ENCODE measurements at places on chromosomes 1 and 21.
A peak's percentile ranks its signal among the peaks of the same experiment; 100 is the strongest.

GRCh38 chr1:11797525-11798216 is 8.1 kb downstream of the MTHFR start:
- DNase-seq = no peak

GRCh38 chr1:186386725-186387383 is 11.2 kb downstream of the ODR4 start:
- no peak for DNase-seq

DNA sequence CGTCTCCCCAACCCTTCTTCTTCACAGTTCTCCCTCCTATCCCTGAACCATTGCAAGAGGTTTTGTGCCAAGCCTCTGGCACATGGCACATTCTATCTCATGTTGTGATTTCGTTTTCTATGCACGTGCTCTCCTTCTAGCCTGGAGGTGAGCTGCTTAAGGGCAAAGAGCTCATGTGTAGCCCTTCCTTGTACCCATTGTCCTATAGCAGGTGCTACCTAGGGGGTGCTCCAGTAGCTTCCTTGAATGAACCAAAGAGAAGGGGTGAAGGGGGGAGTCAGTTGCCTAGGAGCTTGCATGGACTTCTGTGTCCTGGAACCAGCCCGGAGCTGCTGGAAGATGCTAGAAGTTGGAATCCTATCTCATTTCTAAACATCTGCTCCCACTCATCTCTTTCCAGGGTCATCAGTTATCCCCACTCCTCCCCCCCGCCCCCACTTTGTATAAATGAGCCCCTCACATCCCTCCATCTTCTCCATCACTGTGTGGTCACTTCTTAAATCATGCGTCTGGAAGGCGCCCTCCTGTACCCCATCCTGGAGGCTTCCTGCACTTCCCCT is 535 bp upstream of the DISC1 start:
- DNase-seq = no peak

DNA sequence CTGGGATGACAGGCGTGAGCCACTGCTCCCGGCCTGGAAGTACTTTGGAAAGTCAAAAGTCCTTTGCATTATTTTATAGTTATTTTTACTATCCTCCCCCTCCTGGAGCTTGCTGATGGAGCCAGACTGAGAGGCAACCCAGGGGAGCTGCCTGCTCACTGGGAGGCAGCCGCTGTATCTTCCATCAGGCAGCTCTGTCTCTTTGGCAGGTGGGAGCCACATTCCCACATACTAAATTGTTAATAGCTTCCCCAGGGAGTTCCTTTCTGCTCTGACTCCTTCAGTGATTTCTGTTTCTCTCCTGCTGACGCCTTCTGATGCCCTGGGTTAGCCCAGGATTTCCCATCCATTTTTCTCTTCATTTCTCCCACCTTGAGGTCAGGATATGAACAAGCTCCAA is 4.9 kb upstream of the OPRD1 start:
- DNase-seq = no peak

DNA sequence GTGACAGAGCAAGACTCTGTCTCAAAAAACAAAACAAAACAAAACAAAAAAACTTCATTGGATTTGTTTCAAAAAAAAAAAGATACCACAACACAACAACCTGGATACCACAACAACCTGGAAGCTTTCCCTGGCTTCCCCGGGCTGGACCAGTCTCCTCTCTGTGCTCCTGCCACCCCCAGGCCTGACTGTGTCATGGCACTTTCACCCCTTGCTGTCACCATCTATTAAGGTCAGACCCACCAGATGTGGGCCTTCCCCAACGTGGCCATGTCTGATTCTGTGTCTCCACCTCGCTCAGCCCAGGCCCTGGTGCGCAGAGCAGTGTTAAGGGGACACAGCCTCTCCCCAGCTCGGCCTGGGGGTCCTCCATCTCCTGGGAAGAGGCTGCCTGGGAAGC is 28.3 kb upstream of the ACOT11 start:
- no peak for DNase-seq

DNA sequence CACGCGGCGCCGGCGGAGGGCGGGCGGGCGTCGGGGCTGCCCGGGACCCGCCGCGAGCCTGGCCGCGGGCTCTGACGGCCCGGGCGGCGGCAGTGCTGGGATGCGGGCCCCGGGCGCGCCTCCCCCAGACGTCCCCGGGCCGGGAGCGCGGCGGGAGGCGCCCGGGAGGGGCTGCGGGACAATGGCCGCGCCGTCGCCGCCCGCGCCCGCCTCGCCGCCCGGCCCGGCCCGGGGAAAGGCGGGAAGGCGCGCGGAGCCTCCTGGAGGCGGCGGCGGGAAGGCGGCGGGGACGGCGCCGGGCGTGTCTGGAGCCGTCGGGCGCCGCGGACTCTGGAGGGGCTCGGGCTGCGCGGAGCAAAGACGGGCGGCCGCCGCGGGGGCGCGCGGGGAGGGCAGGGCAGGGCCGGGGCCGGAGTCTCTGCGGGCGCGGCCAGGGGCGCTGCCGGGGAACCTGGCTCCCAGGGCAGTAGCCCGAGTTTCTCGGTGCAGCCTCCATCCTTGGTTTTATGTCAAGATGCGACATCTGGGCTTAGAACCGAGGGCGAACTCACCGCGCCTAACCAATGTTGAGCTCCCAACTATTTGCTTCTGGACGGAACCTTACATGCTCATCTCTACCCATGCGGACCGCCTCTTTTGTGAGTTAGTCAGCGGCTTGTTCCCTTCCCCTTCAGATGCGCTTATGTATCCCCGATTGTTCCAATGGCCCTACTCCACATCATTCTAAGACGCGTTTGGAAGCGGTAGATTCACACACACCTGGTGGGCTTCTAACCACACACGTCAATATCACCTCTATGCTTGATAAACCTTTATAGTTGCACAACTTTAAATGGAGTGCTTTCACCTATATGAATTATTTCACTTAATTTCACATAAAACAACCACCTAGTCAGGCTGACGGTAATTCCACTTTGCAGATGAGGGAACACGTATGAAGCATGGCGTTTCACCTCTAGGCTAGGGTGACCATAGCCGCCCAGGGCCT is 651 bp downstream of the ZBTB8A start:
- peak; percentile 35 for DNase-seq

DNA sequence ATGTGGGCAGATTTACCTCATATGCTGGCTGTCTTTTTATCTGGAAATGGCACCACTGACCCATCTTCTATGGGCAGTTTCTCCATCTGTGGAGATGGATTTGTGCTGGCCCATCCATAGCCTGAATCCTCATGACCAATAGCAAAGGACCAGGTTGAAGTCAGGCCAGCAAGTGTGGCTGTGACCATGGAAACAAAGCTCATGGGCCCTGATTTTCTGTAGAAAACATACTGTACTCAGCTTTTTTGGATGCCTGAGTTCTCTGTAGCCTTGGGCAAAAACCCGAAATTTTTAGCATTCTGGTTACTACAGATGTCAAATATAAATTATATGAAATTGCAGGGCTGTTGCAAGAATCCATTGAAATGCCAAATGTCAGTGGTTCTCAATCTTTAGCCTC is 155.0 kb downstream of the PLXNA2 start:
- DNase-seq = no peak

- no peak for DNase-seq
Observed at GRCh38 chr1:169196161-169196560, 89.7 kb downstream of the ATP1B1 start.

- no peak for DNase-seq
Observed at GRCh38 chr1:101142244-101142643, 94.6 kb upstream of the S1PR1 start.

GRCh38 chr1:87393445-87394085 is 64.9 kb downstream of the LMO4 start:
- DNase-seq = no peak

GRCh38 chr1:95754412-95754811 is 520.4 kb downstream of the RWDD3 start:
- DNase-seq = no peak

DNA sequence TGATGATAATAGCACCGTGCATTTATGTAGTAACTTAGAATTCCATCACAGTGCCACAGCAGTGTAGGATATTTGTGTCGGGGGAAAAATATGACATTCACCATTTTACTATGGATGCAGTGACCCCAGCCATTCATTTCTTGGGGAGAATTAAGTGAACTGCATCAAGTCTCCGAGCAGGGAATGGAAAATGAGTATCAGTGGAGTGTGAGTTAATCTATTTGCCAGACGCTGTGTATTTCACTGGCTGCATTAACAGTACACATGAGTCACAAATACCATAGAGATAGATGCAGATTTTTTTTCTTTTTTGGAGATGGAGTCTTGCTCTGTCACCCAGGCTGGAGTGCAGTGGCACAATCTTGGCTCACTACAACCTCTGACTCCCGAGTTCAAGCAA is 33.8 kb upstream of the SLC45A1 start:
- DNase-seq = no peak

DNA sequence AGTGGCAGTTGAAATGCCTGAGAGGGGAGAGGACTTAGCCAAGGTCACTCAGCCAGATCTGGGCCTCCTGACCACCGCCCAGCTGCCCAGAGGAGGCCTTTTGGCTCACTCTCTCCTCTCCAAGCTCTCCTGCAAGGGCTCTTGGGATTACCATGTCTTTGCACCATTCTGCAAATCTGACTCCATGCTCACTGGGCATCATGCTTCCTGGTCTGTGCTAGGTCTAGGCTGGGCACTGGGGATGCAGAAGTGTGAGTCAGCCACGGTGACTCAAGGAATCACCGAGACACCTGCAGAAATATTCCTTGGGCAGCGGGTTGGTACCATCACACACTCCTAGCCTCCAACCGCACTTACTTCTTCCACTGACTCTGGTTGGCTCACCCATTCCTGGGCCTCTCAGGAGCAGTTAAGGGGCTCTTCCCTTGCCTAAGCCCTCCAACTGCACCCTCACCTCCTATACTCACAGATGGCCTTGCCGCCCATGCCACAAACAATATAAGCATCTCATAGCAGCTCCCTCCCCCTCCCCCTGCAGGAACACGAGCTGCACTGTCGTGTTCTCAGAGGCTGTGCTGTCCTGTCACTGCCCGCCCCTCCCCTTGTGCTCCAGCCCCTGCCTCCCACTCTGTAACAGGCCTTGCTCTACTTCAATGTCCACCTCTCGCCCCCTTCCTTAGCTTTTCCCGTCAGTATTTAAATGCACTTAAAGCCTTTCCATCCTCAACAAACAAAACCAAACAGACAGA is 34.8 kb downstream of the CDCP2 start:
- no peak for DNase-seq
